ENCODE measurements at places on chromosomes 6 and 20.

DNA sequence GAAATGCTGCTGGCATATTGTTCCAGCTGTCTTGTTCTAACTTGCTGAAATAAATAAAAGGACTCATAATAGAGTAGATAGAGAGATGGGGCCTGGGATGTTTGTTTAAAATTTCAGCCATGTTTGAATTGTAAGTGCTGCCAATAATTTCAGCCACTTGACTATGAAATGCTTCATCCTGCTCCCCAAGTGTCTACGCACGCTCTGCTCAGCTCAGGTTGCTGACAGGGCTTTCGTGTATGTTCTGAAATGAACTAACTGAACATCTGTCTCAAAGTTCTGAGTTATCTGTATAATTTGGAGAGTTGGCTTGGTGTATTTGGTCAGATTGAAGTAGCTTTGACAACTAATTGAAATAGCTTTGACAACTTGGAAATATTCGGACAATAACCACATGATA, 387.8 kb downstream of the BMP2 start:
- DNase-seq: no peak

GRCh38 chr6:150651808-150652470, 52.3 kb downstream of the PLEKHG1 start:
- no peak for DNase-seq

DNA sequence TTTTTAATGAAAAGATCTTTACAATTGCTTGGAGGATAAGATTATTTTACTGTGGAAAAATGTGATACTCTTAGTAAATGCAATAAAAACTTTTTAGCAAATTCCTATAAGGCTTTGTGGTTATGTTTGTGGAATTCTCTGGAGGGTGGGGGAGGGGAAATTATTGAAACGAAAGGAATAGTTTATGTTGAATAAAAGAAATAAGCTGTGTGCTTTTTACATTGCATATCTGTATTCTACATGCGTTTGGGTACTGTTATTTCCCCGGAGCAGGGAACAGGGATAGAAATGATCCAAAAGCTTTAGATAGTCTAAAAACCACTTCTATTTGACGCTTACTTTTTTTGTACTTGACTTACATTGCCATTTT, 143.8 kb downstream of the SLC16A10 start:
- DNase-seq: no peak

- no peak for DNase-seq
Observed at GRCh38 chr6:38213251-38213658, 393.7 kb downstream of the ZFAND3 start.

DNA sequence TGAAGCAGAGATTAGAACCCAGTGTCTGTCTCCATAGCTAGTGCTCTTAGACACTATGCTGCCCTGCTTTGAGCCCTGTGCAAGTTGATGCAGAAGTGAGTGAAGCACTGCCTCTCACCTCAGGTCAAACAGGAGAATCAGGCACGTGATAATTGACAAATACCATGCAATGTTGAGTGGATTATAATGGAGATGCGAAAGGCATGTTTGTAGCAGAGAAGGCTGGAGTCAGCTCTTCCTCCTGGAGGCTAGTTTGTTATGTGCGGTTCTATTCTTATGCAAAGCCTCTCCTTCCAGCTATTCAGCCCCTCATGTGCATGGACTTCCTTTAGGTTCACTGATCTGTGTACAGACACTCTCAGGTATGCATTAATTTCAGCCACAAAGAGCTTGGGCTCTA, 108.5 kb downstream of the MANEA start:
- DNase-seq: no peak

GRCh38 chr6:10297832-10298231, 117.0 kb downstream of the TFAP2A start:
- no peak for DNase-seq

DNA sequence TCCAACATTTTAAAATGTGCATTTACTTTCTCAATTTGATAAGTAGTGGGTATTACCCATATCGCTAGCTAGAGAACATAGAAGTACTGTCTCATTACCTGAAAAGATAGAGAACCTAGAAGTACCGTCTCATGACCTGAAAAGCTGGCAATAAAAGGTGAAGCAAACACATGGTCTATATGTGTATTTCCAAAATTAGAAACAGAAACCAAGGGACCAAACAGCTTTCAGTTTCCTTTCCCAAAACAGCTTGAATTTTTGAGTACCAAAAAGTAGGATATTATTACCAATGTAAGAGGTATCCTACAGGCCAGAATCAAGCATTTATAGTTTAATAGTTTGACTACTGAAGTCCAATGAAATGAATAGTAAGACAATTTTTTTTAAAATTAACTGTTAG, 77.2 kb downstream of the KIF13A start:
- DNase-seq: no peak

DNA sequence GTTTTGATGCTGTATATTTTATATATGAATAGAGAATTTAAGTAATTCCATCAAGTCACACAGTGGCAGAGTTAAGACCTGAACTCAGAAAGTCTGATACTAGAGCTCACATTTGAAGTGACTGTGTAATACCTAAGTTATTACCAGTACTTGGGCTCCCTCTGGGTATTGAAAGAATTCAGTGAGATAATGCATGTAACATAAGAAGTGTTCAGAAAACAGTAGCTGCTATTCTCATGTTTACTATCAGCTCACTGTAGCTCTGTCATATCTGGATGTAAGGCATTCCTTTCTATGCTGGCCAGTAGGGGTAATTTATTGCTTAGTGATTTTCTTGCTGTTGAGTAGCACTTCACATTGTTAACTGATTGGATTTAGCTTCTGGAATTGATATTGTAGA, 44.6 kb downstream of the NKX2-4 start:
- DNase-seq: no peak

DNA sequence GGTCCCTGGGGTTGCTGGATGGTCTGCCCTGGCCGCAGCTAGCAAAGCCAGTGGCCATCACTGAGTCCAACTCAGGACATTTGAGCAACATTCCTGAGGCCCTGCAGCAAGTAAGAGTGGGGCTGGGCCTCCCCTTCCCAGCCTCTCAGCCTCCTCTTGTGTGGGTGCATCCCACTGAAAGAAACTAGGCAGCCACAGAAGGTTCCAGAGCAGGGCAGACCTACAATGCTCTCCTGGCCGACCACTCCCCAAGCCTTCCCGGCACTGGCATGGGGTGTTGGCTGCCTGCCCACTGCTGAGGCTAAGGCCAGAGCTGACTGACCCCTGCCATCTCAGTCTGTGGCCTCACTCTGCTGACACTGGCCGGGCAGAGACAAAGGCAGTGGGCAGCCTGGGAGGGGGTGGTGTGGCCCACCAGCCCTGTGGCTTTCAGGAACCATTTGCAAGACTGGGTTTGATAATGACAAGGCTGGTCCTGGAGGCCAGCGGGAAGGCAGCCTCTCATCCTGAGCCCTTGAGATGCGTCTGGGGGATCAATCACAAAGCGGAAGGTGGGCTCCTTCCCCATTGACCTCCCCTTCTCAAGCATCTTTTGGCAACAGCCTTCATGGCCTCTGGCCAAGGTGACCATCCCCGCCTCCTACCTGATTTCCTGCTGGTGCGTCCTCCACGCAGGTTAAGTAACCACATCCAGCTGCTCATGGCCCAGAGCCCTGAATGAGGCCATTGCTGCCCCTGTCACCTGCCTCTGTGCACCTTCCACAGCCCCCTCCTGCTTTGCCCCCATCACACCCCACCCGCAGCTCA, 9.6 kb downstream of the DLGAP4 start:
- DNase-seq: no peak
